ENCODE measurements at places on chromosomes 12 and 14.

DNA sequence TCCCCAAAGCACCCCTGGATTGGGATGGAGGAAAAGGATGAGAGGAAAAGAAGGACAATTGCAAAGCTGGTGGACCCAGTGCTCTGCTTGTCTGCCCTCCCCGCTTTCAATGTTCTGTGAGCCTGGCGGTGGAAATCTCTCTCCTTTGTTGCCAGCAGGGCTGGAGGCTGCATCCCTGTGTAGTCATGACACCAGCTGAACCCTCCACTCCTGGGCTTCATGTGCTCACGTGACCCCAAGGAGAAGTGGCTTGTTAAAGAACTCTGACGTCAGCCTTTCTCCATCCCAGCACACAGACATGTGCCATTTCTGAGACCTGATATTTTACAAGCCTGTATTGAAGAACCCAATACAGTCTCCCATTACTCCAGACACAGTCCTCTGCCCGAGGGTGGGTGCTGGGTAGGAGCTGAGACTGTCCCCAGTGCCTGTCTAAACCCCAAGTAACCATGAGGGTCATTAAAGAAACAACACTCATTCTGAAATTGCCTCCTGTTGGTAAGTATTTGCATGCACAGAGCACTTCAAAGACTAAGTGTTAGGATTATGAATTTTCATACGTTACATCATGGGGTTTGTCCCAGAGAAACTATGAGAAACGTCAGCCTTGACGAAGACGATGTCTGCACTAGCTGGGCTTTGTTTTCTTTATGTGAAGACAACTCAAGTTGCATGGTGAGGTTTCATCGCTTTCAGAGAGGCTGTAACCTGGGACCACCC, 21.7 kb downstream of the GALNT16 start:
- no peak for DNase-seq

GRCh38 chr12:92737855-92738850, 35.4 kb downstream of the PLEKHG7 start:
- DNase-seq: no peak

GRCh38 chr12:92519284-92519683, 183.5 kb upstream of the PLEKHG7 start:
- no peak for DNase-seq

GRCh38 chr12:3669594-3669993, 83.3 kb downstream of the CRACR2A start:
- DNase-seq: no peak

Data from stimulated activated CD4-positive, alpha-beta T cell treated with anti-CD3 and anti-CD28 coated beads, Interleukin-2, amount 100 ng/mL, for 24 hours (primary cell).